ENCODE measurements at places on chromosomes 3 and 15.

DNA sequence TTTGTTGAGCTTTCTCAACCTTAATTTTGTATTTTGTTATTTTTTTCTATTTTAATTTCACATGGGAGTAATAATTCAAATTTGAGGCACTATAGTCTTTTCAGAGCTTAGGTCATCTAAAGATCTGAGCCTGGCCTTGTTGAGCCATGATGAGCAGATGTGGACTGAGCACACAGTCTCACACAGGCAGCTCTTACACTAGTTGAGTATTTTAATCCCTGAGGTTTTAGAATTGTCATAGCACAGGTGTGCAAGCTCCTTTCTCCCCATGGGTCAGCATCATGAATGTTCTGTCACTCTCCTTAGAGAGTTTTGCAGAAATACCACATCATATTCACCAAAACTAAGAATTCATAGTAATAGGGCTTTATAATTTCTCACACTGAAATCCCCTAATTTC is 4.9 kb downstream of the ZBTB38 start:
- no peak for DNase-seq

- no peak for DNase-seq
These were observed 95.5 kb downstream of the ALDH1A2 start for GRCh38 chr15:57969996-57970395.

DNA sequence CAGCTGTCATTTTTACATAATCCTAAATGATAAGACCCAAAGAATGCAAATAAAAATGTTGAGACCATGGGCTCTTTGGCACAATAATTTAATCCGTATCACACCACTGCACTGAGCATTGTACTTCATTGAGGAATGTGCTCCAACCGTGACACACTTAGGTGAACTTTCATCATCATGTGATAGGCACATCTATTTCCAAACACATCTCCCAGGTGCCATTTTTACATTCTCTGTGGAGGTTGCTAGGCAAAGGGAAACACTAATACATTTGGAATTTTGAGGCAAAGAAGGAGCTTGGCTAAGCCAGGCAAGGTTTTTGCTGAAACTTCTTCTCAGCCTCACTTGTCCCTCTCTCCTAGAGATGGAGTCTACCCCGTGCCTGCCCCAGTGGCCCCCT is 68.7 kb downstream of the LRTM1 start:
- DNase-seq: no peak

DNA sequence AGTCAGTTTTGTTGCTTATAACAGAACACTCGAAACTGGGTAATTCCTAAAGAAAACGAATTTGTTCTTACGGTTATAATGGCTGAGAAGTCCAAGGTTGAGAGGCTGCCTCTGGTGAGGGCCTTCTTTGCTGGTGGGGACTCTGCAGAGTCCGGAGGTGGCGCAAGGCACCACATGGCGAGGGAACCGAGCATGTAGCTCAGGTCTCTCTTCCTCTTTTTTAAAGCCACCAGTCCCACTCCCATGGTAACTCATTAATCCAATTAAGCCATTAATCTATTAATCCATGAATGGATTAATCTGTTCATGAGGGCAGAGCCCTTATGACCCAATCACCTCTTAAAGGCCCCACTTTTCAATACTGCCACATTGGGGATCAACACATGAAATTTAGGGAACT is 50.0 kb downstream of the ROPN1B start:
- no peak for DNase-seq

- DNase-seq: no peak
These were observed 14.8 kb downstream of the EPB42 start for GRCh38 chr15:43206054-43206453.
